Effector memory CD8-positive, alpha-beta T cell (primary cell): ENCODE measurements at places on chromosomes 5 and 9.

DNA sequence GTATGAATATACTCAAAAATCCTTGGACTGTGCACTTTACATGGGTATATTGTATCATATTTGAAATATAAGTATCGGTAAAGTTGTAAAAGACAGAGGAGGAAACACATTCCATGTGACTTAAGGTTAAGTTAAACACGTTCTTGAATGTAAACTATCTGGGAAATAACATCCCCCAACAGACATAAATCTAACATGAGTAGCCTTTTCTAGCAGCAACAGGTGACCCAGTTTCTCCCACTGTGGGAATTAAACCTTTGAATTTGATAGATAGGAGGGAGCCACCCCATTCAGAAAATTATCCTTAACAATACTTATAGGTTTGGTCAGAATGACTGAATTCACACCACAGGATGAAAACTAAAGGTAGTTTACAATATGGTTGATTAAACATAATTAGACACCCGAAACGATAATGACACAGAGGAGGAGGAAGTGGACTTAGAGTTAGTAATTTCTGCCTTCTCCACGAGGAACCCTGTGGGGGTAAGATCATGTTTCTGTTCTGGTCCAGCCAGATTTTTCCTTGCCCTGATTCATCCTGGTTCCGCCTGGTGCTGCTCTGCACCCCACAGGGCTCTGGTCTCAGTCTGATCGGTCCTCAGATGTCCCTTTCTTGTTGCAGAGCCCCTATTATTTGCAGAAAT lies 84.6 kb upstream of the DNAH5 start:
- DNase-seq, result no peak

DNA sequence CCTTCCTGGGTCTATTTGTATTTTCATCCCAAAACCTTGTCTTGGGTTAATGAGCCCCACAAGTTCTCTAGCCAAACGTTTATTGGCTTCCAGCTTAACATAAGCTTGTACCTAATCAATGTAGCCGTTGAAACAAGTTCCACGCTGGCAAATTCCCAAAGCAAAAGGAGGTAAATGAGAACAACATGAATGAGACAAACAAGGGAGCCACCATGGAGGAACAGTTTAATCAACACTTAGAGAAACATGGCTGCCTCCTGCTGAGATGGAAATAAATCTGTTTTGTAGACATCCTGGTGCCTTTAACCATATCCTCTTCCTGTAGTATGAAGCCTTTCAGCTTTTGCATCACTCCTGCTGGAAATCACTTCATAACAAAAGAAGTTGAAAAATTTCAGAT lies 166.6 kb upstream of the NFIB start:
- no peak for DNase-seq

DNA sequence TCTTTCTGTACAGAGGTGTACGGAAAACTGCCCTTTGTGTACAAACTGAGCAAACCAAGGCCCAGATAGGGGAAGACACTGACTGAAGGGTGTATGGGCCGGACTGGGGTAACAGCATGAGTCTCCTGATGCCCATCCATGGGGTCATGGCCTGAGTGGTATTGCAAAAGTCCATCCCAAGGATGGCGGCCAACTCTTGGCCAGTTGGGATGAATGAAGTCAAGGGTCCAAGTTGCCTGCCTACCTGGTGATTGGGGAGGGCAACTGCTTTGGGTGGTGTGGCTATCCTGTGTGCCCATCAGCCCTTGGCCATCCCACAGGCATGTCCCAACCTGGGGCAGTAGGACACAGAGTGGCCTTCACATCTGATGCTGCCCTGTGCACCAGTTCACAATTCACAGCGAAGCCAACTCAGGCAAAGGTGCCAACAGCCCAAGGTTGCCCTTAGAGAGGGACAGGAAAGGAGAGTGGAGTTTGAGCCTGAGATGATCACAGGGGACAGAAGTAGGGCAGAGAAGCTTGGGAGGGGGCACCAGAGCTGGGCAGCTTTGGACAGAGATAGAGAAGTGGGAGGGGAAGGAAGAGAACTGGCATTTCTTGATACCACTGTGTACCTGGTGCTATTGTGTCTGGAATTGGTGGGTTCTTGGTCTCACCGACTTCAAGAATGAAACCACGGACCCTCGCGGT lies 46.6 kb downstream of the COL15A1 start:
- no peak for DNase-seq

DNA sequence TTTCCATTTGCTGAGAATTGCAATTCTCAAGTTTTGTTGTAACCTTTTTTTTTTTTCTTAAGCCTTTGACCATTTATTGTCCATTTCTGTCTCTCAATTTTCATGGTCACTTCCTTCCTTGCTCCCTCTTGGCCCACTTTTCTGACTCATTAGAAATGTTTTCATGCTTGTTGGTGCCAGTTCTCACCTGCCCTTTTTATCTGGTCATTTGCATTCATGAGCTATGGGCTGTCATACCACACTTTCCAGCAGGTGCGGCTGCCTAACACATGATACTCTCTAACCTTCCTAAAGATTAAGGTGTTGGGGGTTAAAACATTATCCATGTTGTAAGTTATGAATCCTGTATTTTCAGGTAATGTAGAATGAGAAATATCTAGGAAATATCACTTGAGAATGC lies 150.5 kb upstream of the TLX3 start:
- no peak for DNase-seq

DNA sequence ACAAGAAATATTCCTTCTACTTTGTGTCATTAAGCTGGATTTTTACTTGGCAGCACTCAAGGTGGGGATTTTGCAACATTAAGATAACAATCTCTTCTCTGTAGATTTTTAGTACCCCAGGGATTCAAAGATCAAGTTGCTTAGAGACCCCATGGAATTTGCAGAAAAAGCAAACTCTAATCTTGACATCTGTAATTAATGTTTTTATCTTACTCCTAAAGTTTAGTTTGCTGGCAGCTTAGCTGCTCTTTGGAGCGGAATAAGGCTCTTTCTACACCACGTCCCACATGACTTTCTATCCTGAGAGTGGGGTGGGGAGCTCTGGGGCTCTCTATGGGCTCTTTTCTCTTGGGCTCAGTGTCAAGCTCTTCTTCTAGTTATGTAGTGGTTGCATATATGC lies 21.7 kb upstream of the SPDL1 start:
- DNase-seq, result no peak

- no peak for DNase-seq
These were observed 1104.8 kb upstream of the C9orf72 start for GRCh38 chr9:28678097-28678496.

DNA sequence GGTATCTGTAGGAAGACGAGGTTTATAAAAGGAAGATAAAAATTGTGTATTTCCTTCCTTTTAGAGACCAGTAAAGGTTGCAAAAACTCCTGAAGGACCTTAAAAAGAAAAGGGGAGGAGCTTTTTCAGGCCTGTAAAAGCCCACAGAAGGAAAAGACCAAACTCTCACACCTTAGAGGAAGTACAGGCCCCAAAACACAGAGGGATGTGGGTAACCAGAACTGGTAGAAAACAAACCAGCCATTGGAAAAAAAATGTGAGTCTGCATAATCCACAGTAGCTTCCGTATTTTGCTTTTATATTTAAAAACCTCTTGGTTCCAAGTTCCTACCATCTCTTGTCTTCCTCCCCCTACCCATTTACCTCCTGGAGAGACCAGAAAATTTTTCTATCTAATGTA lies 8.5 kb downstream of the GIN1 start:
- no peak for DNase-seq
